Right ventricle myocardium superior (tissue), 1 donor: ENCODE measurements at places on chromosomes 5 and 9. TPM values are rescaled to one million over a fixed set of nuclear protein-coding genes. Genes with fewer than 3 reads are reported as not detected.

The SLC24A2 gene
- not detected for total RNA-seq

The EHMT1 gene
- total RNA-seq: 31.2 TPM

The CBY3 gene
- total RNA-seq: not detected

The SOHLH1 gene
- total RNA-seq: not detected

The PCDHGC4 gene
- 3.0 TPM for total RNA-seq

The MRPL22 gene
- 75.6 TPM for total RNA-seq

The HSPB3 gene
- total RNA-seq: 596 TPM

The EDIL3 gene
- total RNA-seq: 1.7 TPM

The BRD3OS gene
- 4.9 TPM for total RNA-seq

The EFNA5 gene
- total RNA-seq: 25.7 TPM

The VCAN gene
- 24.1 TPM for total RNA-seq

The C9orf50 gene
- not detected for total RNA-seq

The LCN15 gene
- total RNA-seq: not detected

The ORM1 gene
- total RNA-seq: 1.2 TPM

The LCN12 gene
- total RNA-seq: 2.1 TPM

The OR1Q1 gene
- not detected for total RNA-seq

The CCL28 gene
- 0.81 TPM for total RNA-seq

The CCNJL gene
- 6.8 TPM for total RNA-seq

The ELP1 gene
- total RNA-seq: 20.1 TPM

The CCL27 gene
- total RNA-seq: not detected

The PTGES gene
- 4.5 TPM for total RNA-seq

The NIM1K gene
- total RNA-seq: 0.22 TPM

The SPATA31C1 gene
- total RNA-seq: not detected

The S100Z gene
- total RNA-seq: not detected

The PIP5K1B gene
- total RNA-seq: 62.8 TPM

The RANBP17 gene
- total RNA-seq: 2.9 TPM
